ENCODE measurements at places on chromosomes 11 and 22.
A peak's percentile ranks its signal among the peaks of the same experiment; 100 is the strongest.

DNA sequence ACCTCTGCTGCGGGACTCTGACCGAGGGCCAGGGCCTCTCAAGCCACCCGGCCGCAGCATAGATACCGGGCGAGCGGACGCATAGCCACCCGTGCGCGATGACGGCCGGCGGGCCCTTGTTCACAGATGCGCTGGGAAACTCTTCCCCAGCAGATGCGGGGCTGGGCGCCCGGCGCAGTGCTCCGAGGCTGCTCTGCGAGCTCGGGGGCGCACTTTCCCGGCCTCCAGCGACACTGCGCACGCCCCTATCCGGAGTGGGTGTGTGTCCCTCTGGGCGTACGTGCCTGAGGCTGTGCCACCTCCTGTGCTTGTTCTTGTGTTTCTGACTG is 104.7 kb upstream of the E2F8 start:
- no peak for DNase-seq

GRCh38 chr11:7655253-7656217 is 17.8 kb downstream of the CYB5R2 start:
- DNase-seq = no peak

DNA sequence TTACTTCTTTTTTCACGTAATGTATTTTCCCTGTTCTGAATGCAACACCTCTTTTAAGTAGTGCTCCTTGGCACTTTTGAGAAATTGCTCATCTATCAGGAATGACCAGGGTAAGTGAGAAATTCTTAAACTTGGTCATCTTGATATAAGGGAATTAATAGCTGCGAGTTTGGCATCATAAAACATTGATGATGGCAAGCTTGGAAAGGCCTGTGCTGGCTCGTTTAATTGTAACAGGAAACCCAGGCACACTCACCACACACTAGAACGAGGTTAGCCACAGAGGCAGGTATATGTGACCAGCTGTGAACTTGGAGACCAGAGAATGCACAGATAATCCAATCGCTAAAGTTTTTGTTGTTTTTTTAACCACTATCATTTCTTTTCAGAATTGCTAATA is 24.3 kb downstream of the FAM118A start:
- DNase-seq = no peak

- DNase-seq = no peak
Observed at GRCh38 chr22:33361581-33361980, 303.4 kb upstream of the SYN3 start.

DNA sequence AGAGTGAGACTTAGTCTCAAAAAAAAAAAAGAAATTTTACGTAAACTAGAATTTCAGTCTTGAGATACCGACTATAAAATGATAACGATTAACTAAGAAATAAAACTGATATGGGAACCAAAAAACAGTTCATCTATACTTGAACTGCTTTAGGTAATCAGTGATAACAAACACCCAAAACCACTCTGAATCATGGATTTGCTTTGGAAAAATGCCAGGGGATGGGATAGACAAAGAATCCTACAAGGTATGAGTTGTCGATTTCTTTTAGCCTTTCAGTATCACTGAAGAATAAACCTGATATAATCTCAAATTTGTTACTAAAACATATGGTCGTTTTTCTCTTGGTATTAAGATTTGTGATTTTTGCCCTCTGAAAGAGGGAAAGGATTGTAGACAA is 13.7 kb downstream of the CSTF3 start:
- no peak for DNase-seq

DNA sequence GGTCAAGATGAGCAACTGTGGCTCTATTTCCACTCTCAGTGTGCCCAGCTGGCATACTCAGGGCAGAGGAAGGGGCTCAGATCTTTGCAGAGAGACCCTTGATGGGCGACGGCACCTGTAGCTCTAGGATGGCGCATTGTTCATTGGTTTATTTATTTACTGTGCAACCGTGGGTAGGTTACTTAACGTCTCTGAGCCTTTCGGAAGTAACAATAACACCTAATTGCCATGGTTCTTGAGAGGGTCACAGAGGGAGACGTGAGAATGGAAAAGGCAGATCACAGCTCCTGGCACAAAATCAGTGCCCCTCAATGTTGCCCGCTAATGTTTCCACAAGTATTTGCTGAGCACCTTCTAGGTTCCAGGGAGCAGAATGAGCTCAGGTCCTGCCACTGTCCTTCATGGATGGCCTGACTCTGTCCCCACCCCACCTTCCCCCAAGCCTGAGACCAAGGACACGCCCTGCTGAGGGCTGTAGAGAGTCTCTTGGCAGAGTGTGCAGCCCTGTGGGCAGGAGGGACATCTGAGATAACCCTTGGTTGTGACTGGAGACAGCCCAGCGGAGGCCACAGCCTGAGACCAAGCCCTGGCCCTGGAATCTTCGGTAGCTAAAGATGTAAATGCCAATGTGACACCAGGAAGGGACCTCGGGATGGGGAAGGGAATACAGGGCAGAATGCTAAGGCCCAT is 780 bp upstream of the ALDH3B2 start:
- DNase-seq = no peak

DNA sequence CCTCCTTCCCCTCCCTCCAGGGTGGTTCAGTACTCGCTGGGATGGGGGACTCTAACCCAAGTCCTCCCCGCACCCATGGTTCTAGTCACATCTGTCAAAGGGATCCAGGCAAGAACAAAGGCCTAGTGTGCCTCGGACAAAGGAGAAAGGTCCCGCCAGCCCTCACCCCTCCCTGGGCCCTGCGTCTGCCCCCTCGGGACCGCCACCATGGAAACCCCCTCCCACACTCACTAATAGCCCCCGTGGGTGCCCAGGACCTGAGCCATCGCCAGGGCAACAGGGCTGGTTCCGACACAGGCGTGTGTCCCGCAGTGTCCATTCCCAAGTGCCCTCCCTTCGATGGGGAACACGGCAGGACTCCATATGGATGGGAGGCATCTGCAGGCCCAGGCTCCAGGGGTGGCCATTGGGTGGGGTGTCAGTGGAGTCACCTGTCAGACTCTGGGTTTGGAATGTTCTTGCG is 5.1 kb upstream of the CARNS1 start:
- DNase-seq = no peak

DNA sequence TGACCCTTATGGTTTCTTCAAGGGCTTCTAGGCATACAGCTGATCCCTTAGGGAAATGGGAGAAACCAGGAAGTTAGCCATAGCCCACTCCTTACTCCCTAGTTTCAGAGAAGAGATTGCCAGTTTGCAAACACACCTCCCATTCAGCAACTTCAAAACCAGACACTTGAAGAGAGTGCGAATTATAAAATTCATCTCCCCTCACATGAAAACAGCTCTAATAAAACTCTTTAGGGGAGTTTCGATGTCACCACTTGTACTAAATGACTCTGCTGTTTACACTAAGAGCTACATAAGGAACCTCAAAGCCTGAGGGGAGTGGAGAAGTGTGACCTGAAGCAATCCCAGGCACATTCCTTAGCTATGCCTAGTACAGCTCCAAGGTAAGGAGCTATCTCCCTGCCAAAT is 8.3 kb downstream of the LGR4 start:
- DNase-seq = no peak

DNA sequence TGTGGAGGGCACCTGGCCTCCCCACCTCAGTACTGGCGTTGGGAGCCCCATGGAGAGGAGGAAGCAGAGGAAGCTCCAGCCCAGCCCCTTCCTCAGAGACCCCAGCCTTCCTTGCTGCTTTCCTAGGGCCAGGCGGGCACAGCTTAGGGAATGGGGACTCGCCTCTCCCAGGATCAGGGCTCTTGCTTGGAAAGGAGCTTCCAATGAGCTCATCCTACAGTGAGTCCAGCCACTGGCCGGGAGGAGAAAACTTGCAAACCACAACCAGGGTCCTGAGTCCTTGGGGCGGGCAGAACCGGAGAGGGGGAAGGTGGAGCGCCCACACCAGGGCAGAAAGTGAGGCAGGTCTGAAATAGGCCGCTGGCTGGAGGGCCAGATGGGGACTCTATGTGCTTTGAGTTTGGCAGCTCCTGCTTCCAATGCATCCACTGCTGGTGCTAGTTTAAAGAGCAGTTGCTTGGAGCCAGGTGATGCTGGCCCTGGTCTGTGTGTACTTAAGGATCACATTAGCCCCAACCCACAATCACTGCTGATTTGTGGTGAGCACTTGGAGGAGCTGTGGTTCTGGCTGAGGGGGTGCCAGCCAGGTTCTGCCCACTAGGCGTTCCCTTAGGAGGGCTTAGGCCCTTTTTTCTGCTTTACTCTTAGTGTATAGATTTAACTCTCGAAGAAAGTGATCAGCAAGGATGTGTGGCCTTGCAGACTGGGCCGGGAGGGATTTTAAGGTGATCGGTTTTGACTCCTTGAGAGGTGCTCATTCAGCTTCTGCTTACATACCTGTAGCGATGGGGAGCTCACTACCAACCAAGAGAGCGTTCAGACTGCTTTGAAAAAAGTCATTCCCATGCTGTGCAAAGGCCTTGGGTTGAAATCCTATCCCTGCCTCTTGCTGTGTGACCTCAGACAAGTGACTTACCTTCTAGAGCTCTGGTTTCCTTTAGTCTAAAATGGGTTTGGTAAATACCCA is 81.9 kb downstream of the TP53I11 start:
- no peak for DNase-seq

GRCh38 chr11:116984589-116984988 is 113.6 kb downstream of the SIK3 start:
- peak; percentile 87 for DNase-seq

GRCh38 chr11:76225122-76225611 is 18.9 kb upstream of the WNT11 start:
- no peak for DNase-seq

DNA sequence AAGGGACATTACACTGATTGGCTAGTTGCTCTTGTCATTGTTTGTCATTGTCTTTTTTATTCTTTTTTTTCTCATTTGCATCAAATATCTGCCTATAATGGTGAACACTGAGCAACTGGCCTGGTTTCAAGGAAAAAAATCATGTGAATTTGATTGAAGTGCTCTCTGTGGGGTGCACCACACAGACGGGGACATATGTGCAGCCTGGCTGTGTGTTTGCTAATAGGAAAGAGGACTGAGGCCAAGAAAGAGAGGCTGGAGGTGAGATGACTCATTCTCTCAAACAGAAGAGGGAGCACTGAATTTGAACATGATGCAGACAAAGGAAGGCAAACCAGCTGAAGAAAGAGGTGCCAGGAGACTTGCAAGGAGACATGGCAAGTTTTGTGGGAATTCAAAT is 684.9 kb upstream of the CCDC90B start:
- DNase-seq = no peak

GRCh38 chr11:17915500-17916143 is 97.2 kb downstream of the SERGEF start:
- no peak for DNase-seq

- peak; percentile 79 for DNase-seq
Observed at GRCh38 chr22:41532908-41533825, 11.1 kb downstream of the POLR3H start.

GRCh38 chr11:67002921-67003411 is 20.0 kb upstream of the SYT12 start:
- no peak for DNase-seq

- DNase-seq = no peak
Observed at GRCh38 chr11:92628401-92629292, 340.8 kb upstream of the MTNR1B start.

DNA sequence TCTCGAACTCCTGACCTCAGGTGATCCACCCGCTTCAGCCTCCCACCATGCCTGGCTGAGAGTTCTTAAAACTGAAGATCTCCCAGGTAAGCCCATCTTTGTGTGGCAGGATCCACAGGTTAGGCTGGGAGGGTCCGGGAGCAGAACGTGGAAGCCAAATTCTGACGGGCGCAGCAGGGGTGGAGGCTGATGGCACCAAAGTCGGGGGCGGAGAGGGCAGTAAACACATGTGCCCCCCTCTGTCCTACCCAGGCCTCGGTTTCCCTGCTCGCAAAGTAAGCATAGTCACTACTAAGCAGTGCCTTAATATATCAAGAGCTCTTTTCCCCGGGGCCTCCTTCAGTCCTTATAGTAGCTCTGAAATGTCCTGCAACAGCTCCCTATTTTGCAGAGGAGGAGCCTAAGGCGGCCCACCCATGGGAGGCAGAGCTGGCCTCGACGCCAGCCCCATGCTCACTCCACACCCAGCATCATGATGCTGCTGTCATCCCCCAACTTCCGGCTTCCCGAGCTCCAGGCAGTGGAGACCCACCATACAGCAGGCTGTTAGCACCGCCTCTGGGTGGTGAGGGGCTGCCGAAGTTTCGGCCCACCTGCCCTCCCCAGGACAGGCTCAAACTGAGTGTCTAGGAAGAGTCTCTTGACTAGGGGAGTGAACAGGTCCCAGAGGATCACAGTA is 230.0 kb downstream of the CTTN start:
- no peak for DNase-seq

DNA sequence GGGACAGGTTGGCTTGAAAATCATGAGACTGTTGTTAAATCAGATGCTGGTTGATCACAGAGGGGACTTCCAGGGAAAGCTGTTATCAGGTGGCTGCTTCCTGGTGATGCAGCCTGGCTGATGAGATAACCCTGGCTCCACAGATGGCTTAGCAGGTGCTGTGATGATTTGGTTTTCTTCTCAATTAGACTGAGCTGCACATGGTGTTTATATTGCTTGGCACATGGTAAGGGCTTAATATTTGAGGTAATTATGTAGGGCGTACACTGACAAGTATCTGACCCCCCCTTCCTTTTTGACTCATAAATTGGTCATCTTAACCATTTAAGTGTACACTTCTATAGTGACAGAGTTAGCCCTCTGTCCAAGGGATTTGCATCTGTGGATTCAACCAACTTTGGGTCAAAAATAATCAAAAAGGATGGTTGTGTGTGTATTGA is 7.0 kb downstream of the RPS3 start:
- no peak for DNase-seq

DNA sequence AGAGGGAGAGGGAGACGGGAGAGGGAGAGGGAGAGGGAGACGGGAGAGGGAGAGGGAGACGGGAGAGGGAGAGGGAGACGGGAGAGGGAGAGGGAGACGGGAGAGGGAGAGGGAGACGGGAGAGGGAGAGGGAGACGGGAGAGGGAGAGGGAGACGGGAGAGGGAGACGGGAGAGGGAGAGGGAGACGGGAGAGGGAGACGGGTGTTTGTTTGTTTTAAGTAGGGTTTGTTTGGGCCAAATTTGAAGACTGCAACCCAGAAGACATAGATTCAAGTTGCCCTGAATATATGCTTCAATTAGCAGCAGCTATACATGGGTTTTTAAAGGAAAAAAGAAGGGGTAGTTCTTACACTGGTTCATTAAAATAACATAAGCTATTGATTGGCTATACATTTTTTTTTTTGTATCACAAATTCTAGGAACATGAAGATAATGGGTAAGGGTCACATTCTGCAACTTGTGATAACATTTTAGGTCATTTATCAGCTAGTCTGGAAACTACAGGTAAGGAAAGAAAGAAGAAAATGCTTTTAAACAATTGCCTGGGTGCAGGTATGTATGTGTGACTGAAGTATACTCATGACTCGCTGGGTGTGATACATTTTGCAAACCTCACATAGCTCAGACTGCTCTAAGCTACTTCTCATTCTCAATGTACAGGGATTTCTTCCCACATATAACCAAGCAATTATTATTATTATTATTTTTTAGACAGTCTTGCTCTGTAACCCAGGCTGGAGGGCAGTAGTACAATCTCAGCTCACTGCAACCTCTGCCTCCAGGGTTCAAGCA is 67.3 kb downstream of the MCHR1 start:
- DNase-seq = no peak
